ENCODE measurements at places on chromosomes 13 and 19. TPM values are rescaled to one million over a fixed set of nuclear protein-coding genes. Genes with fewer than 3 reads are reported as not detected.

GRCh38 chr13:85666356-85666755 lies 132.9 kb downstream of the SLITRK6 start:
- H3K4me3 ChIP-seq: no peak overlapping the region
- DNase-seq: no peak
- H3K36me3 ChIP-seq: no peaks in the 10 kb centered on the region
- H3K27ac ChIP-seq: no peak overlapping the region
- H3K27me3 ChIP-seq: no peaks in the 10 kb centered on the region

GRCh38 chr13:30323524-30323923 lies 16.2 kb upstream of the KATNAL1 start:
- H3K4me3 ChIP-seq: no peak overlapping the region
- H3K27me3 ChIP-seq: no peaks in the 10 kb centered on the region
- no peak overlapping the region for H3K27ac ChIP-seq
- no peak for DNase-seq
- no peaks in the 10 kb centered on the region for H3K4me1 ChIP-seq

CEACAM7 gene
- total RNA-seq: not detected

DNA sequence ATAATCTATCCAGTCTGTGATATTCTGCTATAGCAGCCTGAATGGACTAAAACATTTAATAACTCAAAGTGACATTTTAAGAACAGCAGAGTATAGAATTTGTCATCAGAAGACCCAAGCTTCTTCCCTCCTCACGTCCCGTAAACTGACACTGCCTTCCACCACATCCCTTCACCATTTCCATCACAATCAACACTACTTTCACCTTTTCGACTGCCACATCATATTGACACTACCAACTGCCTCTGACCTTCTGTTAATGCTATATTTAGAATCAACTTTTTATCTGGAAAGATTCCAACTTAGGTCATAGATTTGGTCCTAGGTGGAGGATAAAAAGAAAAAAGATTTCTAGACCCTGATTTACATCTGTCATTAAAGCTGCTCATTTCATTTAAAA lies 39.6 kb downstream of the STOML3 start:
- no peaks in the 10 kb centered on the region for H3K4me1 ChIP-seq
- H3K4me3 ChIP-seq: no peak overlapping the region
- DNase-seq: no peak
- H3K27me3 ChIP-seq: no peaks in the 10 kb centered on the region
- no peak overlapping the region for H3K27ac ChIP-seq
- H3K36me3 ChIP-seq: no peaks in the 10 kb centered on the region

- DNase-seq: peak; percentile 87
- H3K36me3 ChIP-seq: no peaks in the 10 kb centered on the region
- no peak overlapping the region for H3K27ac ChIP-seq
- H3K27me3 ChIP-seq: peaks cover 21% of the 10 kb centered on the region
Observed at GRCh38 chr19:55452749-55453346, 8.6 kb downstream of the ISOC2 start.

- no peaks in the 10 kb centered on the region for H3K36me3 ChIP-seq
- no peaks in the 10 kb centered on the region for H3K4me1 ChIP-seq
- no peak overlapping the region for H3K27ac ChIP-seq
- no peak overlapping the region for H3K4me3 ChIP-seq
Observed at GRCh38 chr13:50068508-50068907, 53.3 kb downstream of the KCNRG start.

DNA sequence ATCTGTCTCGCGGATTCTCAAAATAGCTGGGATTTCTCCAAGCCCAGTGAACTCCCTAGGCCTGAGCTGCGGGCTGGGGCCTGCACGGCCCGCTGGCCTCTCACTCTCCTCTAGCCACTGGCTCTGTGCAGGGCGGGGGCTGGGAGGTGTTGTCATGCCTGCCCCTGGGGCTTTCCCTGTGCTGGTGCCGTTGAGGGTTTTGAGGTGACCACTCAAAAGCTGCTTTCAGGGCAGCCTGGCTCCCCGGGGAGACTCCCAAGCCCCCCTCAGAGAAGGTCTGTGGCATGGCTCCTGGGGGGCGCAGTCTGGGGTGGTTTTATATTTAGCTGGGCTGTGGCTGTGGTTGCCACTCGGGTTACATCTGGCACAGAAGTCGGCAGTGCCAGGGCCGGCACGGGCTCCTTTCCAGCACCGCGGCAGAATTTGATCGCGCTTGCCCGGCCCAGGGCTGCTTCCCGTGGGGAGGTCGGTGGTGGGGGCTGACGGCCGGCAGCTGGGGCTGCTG lies 10.0 kb downstream of the NDUFB7 start:
- H3K27me3 ChIP-seq: no peaks in the 10 kb centered on the region
- no peak overlapping the region for H3K4me3 ChIP-seq
- no peak for DNase-seq
- H3K4me1 ChIP-seq: peaks cover 20% of the 10 kb centered on the region
- peak overlapping the region; percentile 81 for H3K27ac ChIP-seq

PDE4C gene
- 0.18 TPM for total RNA-seq

DNA sequence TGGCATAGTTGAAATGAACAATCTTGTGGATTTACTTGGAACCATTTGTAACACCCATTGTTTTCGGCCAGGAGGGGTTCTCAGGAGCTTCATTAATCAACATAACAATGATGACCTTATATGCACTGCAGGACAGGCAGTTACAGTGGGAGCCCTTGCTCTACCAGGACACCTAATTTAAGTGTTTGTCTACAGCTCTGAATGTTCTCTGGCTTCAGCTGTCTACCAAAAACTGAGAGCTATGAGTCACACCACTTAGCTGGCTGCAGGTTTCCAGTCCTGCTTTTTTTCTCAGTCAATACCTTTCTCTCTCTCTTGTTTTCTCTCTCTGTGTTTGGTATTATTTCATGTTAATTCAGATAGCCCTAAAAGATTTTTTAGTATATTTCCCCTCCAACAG lies 105.4 kb upstream of the MBNL2 start:
- H3K36me3 ChIP-seq: no peaks in the 10 kb centered on the region
- peaks cover 29% of the 10 kb centered on the region for H3K4me1 ChIP-seq
- no peak overlapping the region for H3K27ac ChIP-seq
- peak; percentile 37 for DNase-seq

All from adrenal gland (tissue), 19 donors.